ENCODE measurements at places on chromosomes 2 and 18.

DNA sequence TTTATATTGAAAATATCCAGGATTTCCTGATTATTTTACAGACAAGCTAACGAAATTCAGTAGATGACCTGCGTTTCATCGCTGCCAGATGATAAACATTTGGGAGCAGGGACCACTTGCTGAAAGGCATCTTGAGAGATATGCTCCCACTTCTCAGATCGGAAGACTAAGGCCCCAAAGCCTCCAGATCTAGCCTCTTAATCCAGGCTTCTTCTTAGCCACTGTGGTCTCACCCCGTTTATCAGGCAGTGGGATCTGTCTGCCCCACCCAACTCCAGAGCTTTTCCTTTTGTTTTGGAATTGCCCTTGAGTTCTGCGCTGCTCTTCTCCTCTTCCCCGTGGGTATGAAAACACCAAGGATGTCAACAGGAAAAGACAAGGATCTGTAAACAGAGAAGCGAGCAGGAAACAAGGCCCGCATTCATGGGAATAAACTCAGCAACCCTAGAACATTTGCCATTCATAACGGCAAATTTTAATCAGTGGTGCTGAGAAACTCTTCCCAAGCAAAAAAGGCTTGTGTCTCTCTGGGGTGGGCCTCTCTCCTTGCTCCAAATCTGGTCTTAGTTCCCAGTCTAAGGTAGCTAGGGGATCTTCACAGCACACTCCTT is 21.4 kb downstream of the MYL12B start:
- DNase-seq = no peak

DNA sequence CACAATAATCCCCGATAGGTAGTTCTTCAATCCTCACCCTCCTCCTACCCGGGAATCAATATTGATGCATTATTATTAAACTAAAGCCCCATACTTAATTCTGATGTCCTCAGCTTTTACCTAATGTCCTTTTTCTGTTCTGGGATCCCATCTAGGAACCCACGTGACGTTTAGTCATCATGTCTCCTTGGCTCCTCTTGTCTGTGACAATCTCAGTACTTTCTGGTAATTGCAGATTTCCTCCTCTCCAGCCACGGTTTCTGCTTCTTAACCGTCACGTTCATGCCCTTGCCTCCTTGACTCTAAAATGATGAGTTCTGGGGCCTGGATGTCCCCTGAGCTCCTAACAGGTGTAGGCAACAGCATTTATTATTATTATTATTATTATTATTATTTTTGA is 2.9 kb upstream of the DGKD start:
- no peak for DNase-seq

DNA sequence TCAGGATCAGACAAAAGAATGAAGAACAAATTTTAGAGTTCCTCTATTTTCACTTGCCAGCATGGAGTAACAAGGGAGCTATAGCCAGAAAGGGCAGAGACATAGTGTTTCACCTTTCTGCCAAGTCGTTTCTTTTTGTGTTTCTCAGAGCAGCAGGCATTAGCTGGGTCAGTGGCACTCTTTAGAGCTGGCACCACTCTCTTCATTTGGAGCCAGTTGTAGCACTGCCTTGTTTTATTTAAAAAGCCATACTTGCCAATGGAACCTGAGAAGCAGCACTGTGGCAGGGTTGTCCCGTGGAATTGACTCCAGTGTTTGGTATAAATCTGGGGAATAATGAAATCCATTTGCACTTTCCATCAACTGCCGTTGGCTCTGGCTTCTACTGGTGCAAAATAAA is 64.0 kb downstream of the LRRTM4 start:
- DNase-seq = no peak

GRCh38 chr2:214989187-214989586 is 149.2 kb downstream of the ABCA12 start:
- DNase-seq = no peak

GRCh38 chr2:30414961-30415360 is 32.1 kb upstream of the LCLAT1 start:
- no peak for DNase-seq

DNA sequence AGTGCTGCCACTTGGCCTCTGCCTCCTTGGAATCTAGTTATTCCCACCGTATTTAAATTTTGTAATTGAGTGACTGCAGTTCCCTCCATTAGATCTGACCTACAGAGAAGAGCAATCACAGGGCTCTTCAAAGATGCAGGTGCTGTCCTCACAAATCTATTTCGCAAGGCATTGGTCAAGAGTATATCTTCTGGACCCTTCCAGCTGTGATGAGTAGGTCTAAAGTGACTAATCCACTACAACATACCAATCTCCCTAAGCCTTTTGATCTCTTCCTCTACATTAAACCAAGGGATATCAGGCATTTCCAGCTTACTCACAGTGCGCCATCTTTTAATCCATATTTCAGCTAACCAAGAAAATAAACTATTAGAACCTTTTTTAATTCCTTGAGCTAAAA is 65.1 kb upstream of the COL3A1 start:
- peak; percentile 30 for DNase-seq

- no peak for DNase-seq
Observed at GRCh38 chr2:85400023-85400422, 10.1 kb downstream of the CAPG start.

DNA sequence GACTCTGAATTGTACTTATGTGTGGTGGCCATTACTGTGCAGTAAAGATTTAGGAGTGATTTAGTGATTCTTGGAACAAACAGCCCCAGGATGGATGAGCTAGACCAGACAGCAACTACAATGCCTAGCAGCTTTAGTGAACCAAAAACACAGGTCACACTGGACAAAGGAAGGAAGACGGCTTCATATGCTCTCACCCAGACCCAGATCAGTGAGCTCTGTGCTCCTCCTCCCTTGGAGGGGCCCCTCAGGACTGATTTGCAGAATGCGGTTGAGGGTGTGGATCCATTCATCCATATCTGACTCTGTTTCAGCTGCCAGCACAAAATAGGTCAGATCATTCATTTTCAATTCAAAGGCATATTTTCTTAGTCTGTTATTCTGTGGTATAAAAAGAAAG is 159.7 kb upstream of the CCDC195 start:
- no peak for DNase-seq

DNA sequence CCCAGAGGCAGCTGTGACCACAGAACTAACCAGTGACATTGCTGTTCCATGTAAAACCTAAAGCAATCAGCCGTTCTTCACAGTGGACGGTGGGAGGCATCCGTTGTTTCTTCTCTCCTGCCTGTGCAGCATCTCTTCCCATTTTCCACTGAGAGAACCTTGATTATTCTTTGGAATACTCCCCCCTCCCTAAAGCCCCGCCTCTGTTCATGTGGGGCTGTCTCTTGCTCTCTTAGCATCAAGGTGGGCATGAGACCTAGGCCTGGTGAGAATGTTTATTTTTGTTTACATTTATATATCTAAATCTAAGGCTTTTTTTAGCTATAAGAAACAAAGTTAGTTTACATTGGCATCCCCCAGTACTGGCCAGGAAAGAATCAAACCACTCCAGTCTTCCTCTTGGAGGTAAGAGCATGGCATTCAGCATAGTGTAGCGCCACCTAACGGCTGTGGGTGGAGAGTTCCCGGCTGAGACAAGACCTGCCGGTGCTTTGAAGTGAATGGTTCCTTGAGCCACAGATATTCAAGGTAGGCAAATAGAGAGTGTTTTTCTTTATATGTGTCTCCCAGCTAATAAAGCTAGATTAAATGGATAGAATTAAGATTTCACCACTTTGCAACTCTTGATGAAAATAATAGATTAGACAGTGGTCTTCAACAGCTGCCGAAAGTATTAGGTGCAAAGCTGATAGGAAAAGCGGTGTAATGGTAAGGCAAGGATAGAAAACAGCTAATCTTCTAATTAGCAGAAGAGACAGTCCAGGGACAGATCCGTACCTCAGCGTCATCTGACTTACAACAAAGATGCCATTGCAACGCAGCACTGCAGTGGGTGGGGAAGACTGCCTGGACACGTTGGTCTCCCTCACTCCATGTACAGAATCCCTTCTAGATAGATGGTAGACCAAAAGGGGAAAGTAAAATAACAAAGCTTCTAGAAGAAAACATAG is 219.6 kb upstream of the RAB12 start:
- DNase-seq = peak; percentile 24

GRCh38 chr2:189543367-189543766 is 37.2 kb downstream of the SLC40A1 start:
- no peak for DNase-seq

- DNase-seq = no peak
Observed at GRCh38 chr18:68564351-68564750, 150.6 kb downstream of the TMX3 start.
